ENCODE measurements at places on chromosomes 5 and 9.

DNA sequence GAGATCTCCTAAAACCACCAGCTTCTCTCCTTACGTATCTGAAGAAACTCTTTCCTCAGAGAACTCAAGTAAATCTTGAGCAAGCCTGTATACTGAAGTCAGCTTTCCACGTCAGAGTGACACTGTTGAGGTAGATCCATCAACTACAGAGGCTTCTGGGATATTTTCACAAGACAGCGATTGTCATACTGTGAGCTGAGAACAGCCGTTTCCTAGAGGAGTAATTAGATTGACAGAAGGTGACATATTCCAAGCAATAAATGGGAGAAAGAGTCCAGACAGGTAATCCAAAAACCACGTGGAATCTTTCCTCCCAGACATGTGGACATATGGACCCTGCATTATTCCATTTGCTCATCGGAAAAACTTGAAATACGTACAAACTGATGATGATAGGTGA lies 117.2 kb downstream of the MEF2C start:
- DNase-seq: no peak

- no peak for DNase-seq
Measured at GRCh38 chr5:3602785-3603502, 7.3 kb downstream of the IRX1 start.

GRCh38 chr5:122067390-122067789 lies 10.7 kb downstream of the LOX start:
- DNase-seq: no peak

DNA sequence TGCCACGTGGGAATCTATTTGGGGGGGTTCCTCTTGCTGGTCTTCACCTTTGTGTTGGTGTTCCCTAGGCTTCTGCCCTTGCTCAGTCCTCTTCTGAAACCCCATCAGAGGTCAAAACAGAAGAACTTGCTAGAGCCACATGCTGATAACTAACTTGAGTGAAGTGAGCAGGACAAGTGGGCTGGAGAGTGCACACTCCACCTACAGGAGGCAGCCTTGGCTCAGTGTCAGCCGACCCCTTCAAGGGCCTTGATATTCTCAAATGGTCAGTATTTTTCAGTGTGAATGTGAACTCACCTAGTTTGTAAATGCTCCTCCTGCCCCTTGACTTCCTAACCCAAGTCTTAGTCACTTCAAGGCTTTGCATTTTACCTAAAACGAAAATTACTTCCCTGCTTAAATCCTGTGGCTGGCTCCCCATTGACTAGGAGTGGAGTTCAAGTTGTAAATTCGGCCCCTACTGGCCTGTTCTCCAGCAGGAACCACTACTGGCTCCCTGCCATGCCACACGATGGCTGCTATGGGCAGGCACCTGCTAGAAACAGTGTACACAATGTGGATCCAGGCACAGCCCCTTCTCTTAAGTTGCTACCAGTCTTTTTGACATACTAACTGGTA lies 3.6 kb upstream of the SLC1A3 start:
- DNase-seq: no peak

DNA sequence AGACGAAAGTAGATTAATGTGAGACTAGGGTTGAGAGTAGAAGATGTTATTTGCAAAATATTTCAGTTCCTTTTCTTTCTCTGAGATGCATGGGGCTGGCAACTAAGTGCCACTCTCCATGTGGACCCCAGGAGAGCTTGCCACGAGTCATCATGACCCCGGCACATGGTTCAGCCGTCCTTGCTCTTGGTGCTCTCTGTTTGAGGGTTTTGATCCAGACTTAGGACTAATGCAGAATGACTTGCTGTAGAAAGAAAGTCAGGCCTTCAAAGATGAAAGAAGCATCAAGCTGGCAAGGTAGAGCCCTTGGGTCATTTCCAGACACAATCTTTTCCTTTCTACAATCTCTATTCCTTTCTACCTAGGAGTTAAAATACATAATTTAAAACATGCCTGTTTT lies 84.7 kb downstream of the RASGRF2 start:
- no peak for DNase-seq

DNA sequence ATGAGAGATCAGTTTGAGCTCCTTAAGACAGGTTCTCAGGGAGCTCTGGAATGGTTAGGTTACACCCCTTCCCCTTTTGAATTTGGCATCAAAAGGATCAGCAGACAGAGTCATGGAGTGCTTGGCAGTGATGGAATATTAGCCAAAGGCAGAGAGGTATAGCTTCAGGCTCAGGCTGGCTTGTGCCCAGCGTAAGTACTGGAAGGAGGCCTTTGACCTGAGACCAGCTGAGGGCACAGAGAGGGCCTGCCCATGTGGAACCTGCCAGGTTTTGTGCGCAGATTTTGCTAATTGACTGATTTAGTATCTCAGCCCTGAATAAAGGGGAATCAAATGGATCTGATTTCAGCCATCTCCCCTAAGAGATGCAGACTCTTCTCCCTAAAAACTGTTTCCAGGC lies 81.5 kb downstream of the RGS3 start:
- DNase-seq: no peak

- no peak for DNase-seq
Measured at GRCh38 chr5:56088967-56089829, 94.4 kb upstream of the IL6ST start.

DNA sequence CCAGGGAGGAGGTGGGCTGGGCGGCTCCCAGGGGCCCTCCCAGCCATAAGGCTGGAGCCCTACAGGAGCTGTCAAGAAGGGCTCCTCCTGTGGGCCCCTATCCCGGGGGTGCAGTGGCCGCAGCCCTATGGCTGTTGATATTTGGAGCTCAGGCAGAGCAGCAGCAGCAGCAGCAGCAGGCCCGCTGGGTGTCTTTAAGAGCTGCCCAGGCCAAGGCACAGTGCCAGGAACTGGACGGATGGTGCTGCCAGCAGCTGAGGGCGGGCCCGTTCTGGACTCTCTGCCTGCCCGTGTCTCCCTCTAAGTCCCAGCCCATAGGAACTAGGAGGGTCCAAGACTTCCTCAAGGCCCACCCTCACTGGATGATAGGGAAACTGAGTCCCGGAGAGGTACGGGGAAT lies 3.6 kb downstream of the AK1 start:
- DNase-seq: no peak

DNA sequence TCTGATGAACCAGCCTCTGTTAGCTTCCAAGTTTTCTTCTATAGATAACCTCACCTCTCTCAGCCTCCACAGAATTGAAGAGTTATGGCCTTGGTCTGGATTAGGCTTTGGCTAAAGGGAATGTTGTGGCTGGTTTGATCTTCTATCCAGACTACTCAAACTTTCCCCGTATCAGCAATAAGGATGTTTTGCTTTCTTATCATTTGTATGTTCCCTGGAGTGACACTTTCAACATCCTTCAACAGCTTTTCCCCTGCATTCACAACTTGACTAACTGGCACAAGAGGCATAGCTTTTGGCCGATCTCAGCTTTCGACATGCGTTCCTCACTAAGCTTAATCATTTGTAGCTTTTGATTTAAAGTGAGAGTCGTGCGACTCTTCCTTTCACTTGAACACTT lies 28.1 kb upstream of the GNE start:
- DNase-seq: no peak

GRCh38 chr9:105539452-105539851 lies 18.5 kb upstream of the FKTN start:
- DNase-seq: no peak

- peak; percentile 60 for DNase-seq
Measured at GRCh38 chr9:9002826-9003583, 1203.4 kb upstream of the DMAC1 start.

GRCh38 chr9:79694676-79695400 lies 123.1 kb downstream of the TLE4 start:
- no peak for DNase-seq

DNA sequence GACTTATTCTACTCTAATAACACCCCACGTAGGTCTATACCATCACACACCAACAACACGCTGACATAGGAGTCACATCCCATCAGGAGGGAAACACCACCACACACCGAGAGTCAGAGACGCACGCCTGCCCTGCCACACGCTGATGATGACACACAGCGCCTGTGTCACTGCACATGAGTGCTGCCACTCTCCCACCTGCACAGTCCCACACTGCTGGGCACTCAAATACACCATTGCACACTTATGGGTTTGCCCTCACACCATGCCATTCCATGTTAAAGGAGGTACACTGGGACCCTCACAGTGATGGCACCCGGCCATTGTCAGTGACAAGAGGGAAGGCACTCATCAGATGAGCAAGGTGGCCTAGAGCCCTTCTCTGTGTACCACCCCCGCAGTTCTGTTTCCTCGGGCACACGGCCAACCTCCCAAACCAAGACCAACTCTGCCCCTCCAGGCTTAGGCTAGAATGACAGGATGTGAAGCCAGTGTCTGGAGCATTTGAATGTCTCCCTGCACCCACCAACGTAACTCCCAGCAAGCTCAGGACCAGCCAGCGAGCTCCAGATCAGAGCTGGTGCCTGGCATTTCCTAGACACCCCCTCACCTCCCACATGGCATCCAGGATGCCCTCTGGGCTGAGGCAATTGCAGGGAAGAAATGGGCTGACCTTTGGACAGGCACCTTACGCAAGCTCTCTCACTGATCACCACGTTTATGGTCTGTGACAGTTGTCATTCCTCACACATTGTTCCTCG lies 3.6 kb upstream of the CPLX2 start:
- DNase-seq: no peak

GRCh38 chr9:134925011-134925511 lies 7.3 kb upstream of the FCN1 start:
- DNase-seq: no peak

DNA sequence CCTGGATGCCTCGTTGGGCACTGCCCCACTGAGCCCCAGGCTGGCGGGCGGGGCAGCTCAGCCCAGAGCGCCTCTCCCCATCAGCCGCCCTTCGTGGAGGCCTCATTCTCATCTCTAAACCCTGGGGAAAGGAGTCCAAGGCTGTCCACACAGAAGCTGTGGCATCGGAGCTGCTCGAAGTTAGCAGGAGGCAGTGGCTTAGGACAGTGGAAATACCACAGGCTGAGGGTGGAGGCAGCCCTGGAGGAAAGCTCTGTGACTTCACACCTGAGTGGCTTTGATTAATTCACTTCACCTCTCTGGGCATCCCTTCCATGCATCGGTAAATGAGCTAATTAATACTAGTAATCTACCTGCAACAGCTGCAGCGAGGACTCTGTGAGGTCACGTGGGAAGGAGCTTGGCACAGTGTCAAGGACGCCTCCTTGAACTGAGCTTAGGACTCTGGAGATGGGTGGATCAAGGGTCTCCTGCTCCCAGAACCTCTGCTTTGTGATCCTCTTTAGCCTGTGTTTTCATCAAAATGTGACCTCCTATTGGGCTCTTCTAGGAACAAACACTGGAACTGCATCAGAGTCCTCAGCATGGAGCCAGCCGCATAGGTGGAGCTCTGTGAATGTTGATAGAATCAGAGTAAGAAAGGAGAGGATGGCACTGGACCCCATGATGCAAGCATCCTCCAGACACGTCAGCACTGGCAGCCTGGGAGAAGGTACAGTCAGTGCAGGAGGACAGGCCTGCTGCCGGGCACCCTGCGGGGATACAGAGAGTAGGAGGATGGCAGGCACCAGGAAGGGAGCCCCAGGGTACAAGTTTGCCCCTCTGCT lies 842 bp upstream of the ANGPTL2 start:
- DNase-seq: peak; percentile 35

- no peak for DNase-seq
Measured at GRCh38 chr5:88606173-88606572, 276.8 kb downstream of the MEF2C start.

DNA sequence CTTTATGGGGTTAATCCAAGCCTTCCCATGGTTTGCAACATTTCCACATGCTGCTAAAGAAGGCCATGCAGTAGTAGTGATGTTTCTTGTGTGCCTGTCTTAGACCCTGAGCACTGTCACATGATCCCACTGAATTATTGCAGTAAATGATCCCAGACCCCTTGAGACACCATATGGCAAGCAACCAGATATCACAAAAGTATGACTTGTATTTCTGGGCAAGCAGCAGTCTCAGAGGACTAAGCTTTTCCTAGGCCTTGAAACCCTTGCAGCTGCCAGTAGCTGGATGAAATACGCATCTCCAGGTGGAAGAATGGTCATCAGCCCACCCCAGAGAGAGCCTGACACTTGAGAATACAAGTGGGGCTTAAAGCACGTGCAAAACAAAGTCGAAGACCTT lies 41.8 kb downstream of the CDO1 start:
- peak; percentile 19 for DNase-seq

GRCh38 chr9:84002344-84002743 lies 21.7 kb downstream of the RMI1 start:
- DNase-seq: no peak

DNA sequence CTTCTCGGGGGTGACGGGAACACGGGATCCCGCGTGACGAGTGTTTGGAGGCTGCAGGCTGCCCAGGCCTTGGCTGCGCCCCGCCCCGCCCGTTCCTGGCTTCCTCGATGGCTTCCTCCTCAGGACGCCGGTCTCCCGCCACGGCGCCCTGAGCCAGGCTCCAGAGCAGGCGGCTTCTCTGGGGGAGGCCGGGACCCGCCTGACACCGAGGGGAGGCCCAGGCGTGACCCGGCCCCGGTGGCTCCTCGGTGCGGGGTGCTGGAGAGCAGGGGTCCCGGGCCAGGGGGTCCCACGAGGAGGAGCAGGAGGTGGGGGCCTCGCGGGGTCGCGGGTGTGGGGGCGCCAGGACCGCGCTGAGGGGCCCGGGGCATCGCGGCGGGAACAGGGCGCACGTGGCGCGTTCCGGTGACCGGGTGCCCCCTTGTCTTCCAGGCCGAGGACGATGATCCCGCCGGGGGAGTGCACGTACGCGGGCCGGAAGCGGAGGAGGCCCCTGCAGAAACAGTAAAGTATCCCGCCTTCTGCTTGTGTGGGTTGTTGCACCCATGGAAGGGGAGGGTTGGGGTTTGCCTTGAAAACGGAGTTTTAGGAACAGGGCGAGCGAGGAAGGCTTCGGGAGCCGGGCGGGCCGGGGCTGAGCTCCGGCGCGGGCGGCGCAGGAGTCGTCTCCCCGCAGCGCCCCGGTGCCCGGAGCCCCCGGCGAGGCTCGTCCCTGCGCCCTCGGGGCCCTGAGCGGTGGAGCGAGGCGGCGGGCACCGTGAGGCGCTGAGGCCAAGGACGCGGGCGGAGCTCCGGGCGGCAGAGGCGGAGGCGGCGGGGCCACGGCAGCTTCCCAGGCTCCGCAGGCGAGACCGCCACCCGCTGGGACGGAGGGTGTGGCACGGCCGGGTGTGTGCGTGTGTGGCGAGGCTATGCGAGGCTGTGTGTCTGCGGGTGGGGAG lies 22.2 kb downstream of the AHRR start:
- no peak for DNase-seq

DNA sequence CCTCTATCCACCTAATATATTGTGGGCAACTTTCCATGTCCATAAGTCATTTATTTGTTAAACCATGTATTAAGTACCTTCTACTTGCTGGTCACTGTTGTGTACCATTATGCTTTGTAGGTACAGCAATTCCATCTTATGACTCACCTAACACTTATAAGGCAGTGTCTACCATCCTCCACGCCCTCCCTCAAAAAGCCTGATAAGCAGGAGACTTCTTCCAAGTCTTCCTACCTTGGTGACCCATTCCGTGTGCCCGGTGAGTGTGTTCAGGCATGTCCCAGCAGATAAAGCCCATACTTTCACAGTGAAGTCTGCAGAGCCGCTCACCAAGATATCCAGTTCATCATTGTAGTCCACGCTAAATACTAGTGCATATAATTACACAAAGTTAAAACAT lies 17.4 kb downstream of the FBXW2 start:
- DNase-seq: no peak

Data from NCI-H446 (cell line).